ENCODE measurements at places on chromosomes 11 and 22.
A peak's percentile ranks its signal among the peaks of the same experiment; 100 is the strongest.

GRCh38 chr22:46851941-46852340 lies 89.5 kb downstream of the TBC1D22A start:
- DNase-seq: no peak

GRCh38 chr22:42992092-42992491 lies 22.9 kb downstream of the PACSIN2 start:
- no peak for DNase-seq

GRCh38 chr11:42536611-42537360 lies 775.0 kb upstream of the API5 start:
- no peak for DNase-seq

- DNase-seq: no peak
Measured at GRCh38 chr22:37986371-37986770, 2.0 kb upstream of the SOX10 start.

DNA sequence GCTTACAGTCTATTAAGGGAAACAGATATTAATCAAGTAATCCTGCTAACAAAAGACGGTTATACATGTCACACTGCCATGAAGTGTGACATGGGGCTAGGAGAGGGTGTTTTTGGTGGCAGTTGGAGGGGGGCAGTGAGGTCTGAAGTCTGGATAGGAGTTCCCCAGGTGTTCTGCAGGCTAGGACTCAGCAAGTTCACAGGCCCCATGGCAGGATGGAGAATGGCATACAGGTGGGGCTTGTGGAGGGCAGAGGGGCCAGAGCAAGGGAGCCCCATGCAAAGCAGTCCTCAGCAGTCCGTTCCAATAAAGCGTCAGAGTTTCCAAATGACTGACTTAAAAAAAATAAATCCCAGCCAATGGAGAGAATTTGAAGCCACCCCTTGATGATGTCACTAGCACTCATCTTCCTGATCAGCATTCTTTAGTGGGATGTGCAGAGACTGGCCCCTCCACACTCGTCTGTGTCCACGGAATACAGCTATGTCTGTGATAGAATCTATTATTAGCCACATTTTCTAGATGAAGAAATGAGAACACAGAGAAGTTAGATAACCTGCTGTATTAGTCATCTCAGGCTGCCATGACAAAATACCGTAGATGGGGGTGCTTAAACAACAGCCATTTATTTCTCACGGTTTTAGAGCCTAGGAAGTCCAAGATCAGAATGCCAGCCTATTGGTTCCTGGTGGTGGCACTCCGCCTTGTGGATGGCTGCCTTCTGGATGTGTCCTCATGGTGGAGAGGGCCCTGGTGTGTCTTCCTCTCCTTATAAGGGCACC lies 32.6 kb downstream of the PRDM11 start:
- DNase-seq: no peak

- DNase-seq: no peak
Measured at GRCh38 chr11:12179531-12179930, 69.1 kb downstream of the MICAL2 start.

- DNase-seq: no peak
Measured at GRCh38 chr11:70608568-70609470, 210.5 kb downstream of the CTTN start.

DNA sequence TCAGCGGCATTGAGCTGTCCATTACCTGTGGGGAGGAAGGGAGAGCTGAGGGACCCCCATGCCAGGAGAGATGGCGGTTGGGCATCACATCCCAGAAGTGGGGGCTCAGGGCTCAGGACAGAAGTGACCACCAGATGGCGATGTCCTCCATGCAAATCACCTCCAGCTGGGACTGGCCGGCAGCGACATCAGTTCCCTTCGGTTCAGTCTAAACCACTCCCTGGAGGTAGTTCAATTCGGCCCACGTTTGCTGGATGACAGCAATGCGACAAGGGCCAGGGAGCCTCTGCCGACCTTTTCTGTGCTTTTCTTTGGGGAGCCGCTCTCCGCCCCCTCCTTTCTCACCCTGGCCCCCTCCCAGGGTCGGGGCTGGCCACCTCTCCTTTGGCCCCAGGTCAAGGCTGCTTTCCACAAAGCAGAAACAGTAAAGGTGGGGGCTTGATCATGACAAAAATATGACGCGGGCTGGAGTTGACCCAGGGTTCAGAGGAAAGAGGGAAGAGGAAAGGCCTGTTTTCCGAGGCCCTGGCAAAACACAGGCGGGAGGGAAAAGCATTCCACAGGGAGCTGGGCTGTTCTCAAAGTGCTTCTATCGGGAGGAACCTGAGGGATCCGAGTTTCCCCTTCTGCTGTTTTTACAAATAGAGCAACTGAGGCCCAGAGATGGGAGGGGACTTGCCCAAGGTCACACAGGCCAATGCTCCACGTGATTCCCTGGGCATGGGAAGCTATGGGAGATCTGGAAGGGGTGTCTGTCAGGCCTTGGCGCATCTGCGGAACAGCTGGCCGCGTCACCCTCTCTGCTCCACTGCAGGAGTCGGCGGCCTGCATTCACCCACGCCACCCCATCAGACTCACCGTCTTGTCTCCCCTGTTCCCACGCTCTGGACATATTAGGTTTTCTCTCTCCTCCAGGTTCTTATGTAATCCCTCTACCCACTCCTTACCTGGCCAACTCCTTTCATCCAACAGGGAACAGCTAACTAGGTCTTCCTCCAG lies 54.7 kb downstream of the FBXO7 start:
- peak; percentile 34 for DNase-seq

DNA sequence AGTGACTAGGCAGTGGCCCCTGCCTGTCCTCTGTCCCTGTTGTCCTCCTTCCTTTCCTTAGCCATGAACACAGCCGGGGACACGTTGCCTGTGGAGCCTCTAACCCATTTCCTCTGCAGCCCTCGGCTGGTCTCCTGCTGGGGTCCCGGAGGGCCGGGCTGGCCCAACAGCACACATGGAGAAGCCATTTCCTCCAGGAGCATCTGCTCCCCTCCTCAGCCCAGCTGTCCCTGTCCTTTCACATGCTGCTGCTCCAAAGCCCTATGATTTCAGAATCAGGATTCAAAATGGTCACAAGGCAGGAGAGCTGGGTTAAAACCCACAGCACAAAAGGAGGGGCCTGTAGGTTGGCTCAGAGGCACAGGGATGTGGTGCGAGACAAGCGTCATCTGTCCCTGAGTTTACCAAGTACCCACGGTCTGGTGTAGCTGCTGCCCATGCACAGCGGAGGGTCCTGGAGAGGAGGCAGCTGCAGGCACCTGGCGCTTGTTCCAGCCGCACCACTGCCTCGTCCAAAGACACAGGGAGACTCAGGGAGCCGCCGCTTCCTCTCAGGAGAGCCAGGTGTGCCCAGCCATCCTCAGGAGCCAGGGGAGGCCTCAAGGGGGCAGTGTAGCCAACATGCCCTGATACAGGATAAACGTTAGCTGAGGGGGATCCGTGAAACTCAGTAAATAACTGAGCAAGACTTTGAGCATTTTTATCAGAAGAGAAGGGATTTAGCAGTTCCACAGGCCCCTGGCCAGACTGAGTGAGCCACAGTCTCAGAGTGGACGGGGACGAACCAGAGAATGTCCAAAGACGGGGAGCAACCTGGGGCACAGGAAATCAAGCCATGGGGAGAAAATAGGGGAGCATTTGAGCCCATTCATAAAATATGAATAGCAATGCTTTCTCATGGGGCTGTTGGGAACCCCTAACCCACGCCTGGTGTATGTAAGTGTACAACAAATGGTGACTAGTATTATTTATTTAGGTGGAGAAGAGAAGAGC lies 3.9 kb upstream of the VSIG10L2 start:
- DNase-seq: no peak

DNA sequence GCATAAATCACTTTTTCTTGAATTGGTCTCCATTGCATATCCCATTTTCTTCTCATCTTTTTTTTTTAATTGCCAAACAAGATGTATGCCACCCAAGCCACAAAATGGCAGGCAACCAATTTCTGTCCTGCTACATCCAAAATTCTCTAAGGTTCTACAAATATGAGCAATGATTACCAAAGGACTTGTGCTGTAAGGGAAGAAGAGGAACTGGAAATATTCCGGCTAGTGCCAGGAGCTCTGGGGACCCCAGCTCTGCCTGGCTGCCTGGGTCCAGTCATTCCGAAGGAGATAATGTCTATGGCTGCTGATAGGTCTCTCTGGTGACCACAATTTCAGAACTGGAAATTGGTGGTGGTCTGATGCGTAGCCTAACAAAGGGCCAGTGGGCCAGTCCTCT lies 17.1 kb upstream of the SNX32 start:
- no peak for DNase-seq

DNA sequence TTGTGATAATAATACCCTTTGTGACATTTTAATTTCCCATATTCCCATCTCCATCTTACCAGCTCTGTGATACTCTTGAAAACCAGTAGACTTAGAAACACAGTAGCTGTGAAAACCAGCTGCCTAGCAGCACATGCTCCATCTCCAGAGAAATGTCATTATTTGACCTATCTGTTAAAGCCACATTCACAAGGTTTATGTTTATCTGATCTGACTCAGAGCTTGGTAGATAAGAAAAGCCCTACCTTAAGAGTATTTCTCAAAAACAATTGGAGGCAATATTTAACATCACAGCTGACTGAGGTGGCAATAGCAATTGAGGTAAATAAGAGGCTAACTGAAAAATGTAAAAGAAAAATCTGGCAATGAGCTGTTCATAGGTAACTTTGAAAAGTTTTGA lies 8.1 kb upstream of the ANO3 start:
- DNase-seq: no peak

DNA sequence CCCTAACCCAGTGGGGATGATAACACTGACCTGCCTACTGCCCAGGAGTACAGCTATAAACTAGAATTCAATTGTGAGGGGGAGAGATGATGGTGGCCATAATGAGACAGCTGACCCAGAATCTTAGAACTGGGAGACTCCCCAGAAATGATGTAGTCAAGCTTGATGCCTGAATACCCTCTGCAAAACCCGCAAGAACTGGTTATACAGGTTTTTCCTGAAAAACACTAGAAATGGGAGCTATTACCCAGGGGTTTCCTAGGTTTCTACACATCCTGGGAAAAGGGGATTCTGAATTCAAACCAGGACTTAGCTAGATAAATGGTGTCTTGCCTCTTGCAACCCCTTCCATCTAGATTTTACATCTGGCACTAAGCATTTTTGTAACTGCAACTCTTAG lies 113.8 kb upstream of the NARS2 start:
- DNase-seq: no peak

GRCh38 chr22:47444746-47445065 lies 682.3 kb downstream of the TBC1D22A start:
- DNase-seq: no peak

DNA sequence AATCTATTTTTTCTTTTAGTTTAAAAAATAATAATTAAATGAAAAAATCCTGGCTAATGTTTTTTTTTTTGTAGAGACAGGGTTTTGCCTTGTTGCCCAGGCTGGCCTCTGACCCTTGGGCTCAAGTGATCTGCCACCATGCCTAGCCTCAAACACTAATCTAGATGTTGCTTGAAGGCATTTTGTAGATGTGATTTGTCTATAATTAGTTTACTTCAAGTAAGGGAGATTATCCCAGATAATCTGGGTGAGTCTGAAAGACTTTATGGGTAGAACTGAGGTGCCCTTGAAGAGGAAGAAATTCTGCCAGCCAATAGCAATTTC lies 38.6 kb upstream of the RBFOX2 start:
- no peak for DNase-seq

DNA sequence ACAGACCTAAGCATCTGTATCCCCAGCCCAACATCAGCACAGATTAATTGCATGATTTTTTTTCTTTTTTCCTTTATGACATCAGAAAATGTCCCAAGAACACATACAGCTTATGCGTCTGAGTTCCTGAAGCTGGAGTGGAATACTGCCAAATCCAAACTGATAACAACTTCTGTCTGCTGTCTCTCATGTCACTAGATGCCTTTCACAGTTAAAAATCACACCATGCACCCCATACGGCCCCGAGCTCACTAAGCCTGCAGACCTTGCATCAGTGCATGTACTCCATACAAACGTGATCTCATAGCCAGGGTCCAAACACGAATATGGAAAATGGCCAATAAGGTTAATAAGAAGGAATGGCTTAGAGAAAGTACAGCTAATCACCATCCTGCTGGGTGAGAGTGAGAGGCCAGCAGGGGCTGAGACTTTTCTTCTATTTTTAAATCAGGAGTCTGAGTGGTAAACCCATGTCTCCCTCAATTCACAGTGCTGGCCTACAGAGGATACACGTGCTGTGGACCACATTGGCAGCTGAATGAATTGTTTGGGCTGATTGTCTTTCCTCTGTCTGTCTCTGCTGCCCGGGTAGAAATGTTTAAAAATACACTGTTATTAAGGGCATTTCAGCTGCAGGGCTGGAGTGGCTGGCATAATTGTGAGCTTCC lies 350.6 kb upstream of the RAG2 start:
- no peak for DNase-seq

- DNase-seq: no peak
Measured at GRCh38 chr22:46750863-46751443, 11.5 kb upstream of the TBC1D22A start.

DNA sequence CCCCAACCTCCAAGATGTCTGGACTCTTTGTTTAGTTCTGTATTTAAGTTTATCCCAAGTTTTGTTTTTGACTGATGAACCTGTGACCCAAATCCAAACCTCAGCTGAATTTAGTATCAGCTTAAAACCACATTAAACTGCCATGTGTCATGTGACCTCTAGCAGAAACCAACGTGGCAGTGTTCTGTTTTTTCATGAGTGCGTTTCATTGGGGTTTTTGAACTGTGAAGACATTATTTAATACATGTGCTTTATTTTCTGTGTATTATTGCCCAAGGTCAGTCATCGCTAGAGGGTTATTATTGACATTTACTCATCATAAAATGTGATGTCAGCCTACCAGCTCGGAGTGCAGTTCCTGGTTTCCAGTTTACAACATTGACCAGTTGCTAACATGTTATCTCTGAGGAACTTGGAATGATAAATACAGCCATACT lies 1.8 kb downstream of the TLCD5 start:
- DNase-seq: no peak

- no peak for DNase-seq
Measured at GRCh38 chr22:25563761-25564319, 635 bp upstream of the GRK3 start.

- peak; percentile 33 for DNase-seq
Measured at GRCh38 chr11:130144141-130144540, 15.4 kb upstream of the ST14 start.

DNA sequence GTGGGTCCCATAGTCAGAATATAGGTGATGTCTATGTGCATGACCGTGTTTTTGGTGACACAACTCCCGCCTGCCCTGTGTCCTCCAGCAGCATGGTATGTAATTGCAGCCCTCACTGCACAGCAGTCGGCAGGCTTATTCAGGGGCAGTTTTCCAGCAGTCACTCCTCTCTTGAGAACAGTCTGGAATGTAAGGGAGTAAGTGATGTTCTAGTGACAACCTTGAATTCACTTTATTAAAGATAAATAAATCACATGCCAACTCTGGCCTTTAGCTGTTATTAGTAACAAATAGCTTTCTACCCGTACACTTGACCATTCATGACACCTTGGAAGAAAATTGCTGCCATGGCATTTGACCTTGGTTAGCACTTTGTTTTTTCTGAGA lies 27.9 kb downstream of the ZNRF3 start:
- no peak for DNase-seq
